Progenitor cell of endocrine pancreas (in vitro differentiated cells): ENCODE measurements at places on chromosomes 1 and 21.
A peak's percentile ranks its signal among the peaks of the same experiment; 100 is the strongest.

- H3K4me3 ChIP-seq, result no peak overlapping the region
- H3K27me3 ChIP-seq, result peaks cover 32% of the 10 kb centered on the region
- H3K4me1 ChIP-seq, result peaks cover 20% of the 10 kb centered on the region
- no peak for DNase-seq
- no peak overlapping the region for H3K27ac ChIP-seq
Observed at GRCh38 chr21:36751383-36751782, 52.5 kb downstream of the SIM2 start.

DNA sequence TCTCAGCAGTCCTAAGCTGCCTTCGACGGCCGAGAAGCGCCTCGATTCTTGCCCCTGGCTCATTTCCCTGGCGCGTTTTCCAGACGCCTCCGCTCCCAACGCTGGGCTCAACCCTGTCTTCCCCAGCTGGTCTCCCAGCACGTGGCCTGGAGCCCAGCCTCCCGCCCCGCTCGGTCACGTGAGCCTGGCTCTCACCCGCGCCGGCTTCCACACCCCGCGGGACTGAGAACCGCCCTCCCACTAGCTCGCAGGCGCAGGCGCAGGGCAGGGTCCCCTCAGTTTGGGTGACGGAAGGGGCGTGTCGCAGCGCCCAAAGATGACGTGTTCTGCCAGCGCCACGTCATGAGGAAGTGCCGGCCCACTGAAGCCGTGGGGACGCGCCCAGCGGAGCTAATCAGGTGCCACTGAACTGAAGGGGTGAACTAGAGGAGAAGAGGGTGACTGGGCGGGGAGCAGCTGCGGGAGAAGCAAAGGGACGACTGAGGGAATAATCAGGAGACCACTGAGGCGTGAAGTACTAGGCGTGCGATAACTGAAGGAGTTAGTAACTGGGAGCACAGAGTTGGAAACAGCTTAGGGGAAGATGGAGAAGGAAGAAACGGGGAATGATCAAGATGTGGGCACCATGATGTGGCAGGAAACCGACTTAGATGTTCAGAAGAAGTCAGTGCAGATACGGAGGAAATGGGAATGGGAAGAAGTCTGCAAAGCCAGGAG, at the start of gene DHDDS:
Gene DHDDS (plus strand): TSS at position 343 of the 717 bp plus-strand sequence. CDS start 625 bp downstream, outside the sequence.
- no peaks in the 10 kb centered on the region for H3K27me3 ChIP-seq
- peak within 1 kb of the TSS; percentile 95 for H3K27ac ChIP-seq
- peaks cover 9% of the 10 kb centered on the region for H3K4me1 ChIP-seq
- H3K36me3 ChIP-seq, result peaks cover 3% of the 10 kb centered on the region
- H3K4me3 ChIP-seq, result peak within 1 kb of the TSS; percentile 93

GRCh38 chr21:32523988-32524719, 61.2 kb downstream of the TCP10L start:
- no peaks in the 10 kb centered on the region for H3K27me3 ChIP-seq
- H3K27ac ChIP-seq, result no peak overlapping the region
- H3K4me1 ChIP-seq, result peaks cover 3% of the 10 kb centered on the region
- H3K36me3 ChIP-seq, result no peaks in the 10 kb centered on the region
- H3K4me3 ChIP-seq, result no peak overlapping the region

DNA sequence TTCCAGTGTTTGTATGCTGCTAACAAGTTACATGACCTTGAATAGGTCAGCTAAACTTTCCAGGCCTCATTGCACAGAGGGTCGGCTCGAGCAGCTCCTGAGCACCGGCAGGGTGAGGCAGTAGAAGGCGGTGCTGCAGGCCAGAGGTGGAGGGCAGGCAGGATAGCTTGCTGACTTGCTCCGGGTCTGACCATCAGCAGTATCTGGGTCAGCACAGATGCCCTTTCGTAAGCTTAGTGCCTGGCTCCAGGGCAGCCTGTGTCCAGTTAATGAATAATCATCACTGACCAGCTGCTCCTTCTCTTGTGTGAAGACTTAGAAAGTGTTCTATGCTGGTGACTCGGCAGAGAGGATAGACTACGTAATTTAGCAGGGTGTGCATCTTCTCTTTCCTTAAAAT, 6.9 kb downstream of the MAPKAPK2 start:
- peak overlapping the region; percentile 7 for H3K4me3 ChIP-seq
- H3K27me3 ChIP-seq, result no peaks in the 10 kb centered on the region
- no peak for DNase-seq
- peak overlapping the region; percentile 81 for H3K27ac ChIP-seq
- peaks cover under 1% of the 10 kb centered on the region for H3K36me3 ChIP-seq

GRCh38 chr1:50977575-50978143, 7.6 kb downstream of the CDKN2C start:
- no peaks in the 10 kb centered on the region for H3K4me1 ChIP-seq
- H3K36me3 ChIP-seq, result no peaks in the 10 kb centered on the region
- no peak for DNase-seq
- peaks cover 92% of the 10 kb centered on the region for H3K27me3 ChIP-seq
- H3K4me3 ChIP-seq, result peak overlapping the region; percentile 59
